CD4-positive, alpha-beta memory T cell (primary cell): ENCODE measurements at places on chromosomes 1 and 21.

DNA sequence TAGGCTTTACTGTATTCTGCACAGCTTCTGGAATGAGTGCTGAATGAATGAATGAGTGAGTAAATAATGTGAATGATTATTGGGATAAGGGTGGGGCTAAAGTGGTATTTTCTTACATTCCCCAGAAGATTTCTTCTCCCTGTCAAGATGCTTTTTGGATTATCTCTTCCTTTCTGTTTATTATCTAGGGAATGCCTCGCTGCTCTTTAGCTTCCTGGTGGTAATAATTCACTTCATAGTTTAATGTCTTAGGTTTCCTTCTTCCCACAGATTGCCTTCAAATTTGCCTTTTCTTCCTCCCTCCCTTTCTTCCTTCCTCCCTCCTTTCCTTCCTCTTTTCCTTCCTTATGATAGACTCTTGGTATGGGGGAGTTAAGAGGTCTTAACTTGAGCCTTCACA is 24.0 kb downstream of the DDR2 start:
- no peak for DNase-seq

DNA sequence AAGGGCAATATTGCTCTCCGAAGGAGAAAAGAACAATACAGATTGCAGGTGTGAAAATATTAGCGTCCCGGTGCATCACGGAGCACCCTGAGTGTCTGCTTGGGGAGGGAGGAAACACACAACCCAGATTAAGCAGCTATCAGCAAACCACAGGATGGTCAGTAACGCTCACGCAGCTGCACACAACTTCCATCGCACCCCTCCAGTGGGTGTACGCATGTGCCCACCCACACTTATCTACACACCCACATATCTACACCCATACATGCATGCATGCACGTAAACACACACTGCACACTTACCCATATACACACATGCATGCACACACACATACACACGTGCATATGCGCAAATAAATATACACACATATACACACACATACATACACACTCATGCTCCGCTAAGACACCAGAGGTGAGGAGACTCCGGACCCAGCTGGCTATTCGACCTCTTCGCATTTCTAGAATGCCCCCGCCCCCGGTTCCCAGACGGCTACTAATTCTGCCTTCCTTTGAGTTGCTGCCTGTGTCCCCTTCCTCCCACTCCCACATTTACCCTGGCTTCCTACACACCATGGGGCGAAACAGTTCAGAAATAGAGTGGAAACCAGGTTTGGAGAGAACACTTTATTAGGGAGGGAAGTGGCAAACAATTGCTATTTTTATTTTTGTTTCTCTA is 26.2 kb downstream of the ITPKB start:
- DNase-seq = no peak

DNA sequence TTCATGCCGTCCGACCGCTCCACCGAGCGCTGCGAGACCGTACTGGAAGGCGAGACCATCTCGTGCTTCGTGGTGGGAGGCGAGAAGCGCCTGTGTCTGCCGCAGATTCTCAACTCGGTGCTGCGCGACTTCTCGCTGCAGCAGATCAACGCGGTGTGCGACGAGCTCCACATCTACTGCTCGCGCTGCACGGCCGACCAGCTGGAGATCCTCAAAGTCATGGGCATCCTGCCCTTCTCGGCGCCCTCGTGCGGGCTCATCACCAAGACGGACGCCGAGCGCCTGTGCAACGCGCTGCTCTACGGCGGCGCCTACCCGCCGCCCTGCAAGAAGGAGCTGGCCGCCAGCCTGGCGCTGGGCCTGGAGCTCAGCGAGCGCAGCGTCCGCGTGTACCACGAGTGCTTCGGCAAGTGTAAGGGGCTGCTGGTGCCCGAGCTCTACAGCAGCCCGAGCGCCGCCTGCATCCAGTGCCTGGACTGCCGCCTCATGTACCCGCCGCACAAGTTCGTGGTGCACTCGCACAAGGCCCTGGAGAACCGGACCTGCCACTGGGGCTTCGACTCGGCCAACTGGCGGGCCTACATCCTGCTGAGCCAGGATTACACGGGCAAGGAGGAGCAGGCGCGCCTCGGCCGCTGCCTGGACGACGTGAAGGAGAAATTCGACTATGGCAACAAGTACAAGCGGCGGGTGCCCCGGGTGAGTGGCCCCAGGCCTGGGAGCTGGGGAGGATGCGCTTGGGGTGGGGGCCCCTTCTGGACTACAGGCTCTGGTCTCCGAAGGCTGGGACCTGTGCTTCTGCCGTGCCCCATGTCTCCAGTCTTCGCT is 1.1 kb downstream of the SKI start:
- DNase-seq = peak; percentile 53

- no peak for DNase-seq
Observed at GRCh38 chr1:156581661-156582387, 2.3 kb downstream of the TTC24 start.

DNA sequence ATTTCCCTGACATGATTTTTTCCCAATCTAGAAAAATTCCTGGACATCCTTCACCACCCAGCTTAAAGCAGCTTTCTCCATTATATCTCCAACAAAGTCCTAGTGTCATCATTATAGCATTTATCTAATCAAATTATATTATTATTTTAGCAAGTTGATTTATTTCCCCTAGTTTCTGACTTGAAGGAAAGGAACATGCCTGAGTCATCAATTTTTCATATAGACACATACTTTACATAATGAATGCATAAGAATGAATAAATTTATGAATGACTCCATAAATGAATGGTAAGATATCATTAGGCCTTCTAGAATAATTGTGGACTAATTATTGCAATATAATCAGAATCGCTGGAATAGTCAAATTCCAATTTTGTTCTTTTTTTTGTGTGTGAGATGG is 79.4 kb upstream of the COL11A1 start:
- DNase-seq = no peak

- DNase-seq = peak; percentile 63
Observed at GRCh38 chr1:32250893-32251716, at the start of gene LCK. LCK (plus strand) TSS chr1:32251265; CDS start chr1:32274330, 23,065 bp downstream.

DNA sequence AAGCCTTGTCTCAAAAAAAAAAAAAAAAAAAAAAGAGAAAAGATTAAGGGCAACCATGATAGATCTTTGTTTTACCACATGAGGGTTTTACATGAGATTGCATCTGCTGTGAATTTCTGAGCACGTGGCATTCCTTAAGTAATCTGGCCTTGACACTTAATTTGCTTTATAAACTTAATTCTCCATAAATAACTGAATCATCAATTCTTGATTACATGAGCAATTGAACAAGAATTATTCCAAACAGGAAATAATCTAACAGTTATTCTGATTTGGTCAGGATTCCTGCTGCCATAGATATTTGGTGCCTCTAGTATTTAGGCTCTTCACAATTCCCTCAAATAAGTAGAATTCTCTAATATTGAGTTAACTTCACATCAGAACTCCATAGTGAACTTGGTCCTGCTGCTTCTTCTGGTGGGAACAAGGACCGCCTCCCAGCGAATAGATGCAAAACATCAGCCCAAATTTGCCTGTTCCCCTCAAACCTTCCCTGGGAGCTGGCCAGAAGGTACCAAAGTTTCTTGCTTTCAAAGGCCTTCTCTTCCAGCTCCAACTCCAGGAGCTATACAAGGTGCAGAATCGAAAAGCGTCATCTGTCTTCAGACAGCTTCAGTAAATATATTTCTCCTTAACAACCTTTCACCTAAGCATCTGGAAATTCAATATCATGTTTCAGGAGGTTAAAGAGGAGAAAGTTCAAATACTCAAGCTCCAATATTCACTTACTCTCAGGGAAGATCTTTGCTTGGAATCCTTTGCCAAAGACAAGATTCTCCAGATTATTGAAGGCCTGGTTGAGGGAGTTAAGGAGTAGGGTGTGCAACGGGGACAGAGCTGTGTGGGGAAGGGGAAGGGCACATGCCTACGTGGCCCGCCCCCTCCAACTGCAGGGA is 1.0 kb downstream of the KRTCAP2 start:
- no peak for DNase-seq

- DNase-seq = no peak
Observed at GRCh38 chr1:216929870-216930582, 206.8 kb upstream of the ESRRG start.

GRCh38 chr1:52601991-52602855 is at the start of gene GPX7:
GPX7 (plus strand) TSS chr1:52602371; CDS start chr1:52602410, 39 bp downstream.
- peak; percentile 68 for DNase-seq

DNA sequence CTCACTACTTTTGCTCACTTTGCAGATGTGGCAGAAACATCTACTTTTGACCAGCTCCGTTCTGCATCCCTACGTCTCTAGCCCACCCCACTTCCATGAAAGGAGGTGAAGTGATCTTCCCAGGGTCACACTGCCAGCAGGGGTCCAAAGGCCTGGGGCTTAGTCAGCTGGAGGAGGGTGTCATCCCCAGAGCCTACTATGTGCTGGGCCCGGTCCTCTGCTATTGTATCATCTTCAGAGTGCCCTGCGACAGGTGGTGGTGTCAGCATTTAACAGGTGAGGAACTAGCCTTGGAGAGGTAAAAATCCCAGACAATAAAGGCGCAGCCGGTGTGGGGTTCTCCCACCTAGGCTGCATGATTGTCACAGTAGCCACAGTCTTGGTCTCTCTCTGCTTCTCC is 5.6 kb upstream of the BSND start:
- no peak for DNase-seq

- no peak for DNase-seq
Observed at GRCh38 chr1:192831706-192832355, 23.0 kb downstream of the RGS2 start.

GRCh38 chr1:167554028-167554779 is 642 bp upstream of the CREG1 start:
- no peak for DNase-seq

DNA sequence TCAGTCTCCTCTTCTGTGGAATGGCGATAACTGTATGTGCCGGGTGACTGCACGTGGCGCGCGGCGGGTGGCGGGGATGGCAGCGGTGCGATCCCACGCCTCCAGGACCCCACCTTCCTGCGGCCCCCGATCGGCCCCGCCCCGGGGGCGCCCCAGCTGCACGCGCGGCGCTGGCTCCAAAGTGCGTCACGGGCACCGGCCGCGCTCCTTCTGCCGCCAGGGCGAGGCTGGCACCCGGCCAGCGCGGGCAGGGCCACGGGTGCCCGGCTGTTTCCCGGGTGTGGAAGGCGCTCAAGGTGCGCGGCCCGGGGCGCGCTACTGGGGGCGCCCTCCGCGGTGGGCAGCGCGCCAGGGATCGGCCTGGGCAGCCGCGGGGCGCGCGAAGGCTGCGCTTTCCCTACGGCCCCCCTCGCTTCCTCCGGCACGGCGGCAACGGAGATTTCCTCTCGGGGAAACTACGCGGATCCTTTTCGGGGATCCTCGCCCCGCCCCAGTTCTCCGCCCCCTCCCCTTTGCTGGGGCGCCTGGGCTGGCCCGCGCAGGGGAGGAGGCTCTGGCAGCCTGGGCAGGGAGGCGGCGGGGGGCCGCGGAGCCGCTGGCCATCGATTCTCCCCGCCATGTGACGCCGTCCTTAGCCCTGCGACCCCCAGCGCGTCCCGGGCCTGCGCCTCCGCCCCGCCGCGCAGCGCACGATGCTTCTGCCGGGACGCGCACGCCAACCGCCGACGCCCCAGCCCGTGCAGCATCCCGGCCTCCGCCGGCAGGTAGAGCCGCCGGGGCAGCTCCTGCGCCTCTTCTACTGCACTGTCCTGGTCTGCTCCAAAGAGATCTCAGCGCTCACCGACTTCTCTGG is at the start of gene EVA1C:
EVA1C (plus strand) TSS at position 545 of the 853 bp plus-strand sequence; CDS start at position 693, 148 bp downstream.
- peak; percentile 85 for DNase-seq

- no peak for DNase-seq
Observed at GRCh38 chr21:19908390-19908789, 1089.8 kb upstream of the NCAM2 start.

GRCh38 chr1:183069562-183070216 is 46.5 kb downstream of the LAMC1 start:
- no peak for DNase-seq

DNA sequence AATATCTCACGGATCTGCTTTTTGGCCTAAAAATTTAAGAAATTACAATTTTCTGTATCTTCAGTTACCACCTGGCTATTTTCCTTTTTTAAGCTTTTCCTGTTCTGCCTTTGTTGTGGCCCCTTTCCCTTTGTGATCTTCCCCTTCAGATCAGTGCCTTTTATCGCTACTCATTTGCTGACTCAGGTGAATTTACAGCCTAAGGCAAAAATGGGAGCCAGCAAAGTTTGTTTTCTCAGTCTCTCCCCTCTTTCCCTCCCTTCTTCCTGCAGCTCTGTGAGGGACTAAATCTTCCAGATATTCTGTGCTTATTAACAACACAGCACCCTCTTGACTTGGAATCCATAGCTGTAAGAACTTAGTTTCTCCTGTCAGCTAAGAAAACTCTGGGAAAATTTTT is 5.3 kb upstream of the PRRC2C start:
- no peak for DNase-seq

DNA sequence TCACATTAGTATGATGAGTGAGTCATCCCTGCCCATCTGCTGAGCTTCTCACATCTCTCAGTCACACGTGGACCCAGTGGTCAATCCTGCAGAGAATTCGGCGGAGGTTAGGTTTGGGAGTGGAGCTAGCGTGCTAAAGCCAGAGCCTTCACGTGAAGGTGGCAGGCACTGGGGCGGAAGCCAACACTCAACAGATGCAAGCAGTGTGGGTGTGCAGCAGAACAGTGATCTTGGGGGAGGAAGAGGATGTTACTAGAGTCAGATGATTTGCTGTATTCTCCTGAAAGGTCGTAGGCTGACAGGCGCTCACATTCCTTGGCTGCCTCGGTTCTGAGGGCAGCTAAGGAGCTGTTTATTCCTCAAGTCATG is 6.7 kb downstream of the C1orf115 start:
- DNase-seq = no peak

DNA sequence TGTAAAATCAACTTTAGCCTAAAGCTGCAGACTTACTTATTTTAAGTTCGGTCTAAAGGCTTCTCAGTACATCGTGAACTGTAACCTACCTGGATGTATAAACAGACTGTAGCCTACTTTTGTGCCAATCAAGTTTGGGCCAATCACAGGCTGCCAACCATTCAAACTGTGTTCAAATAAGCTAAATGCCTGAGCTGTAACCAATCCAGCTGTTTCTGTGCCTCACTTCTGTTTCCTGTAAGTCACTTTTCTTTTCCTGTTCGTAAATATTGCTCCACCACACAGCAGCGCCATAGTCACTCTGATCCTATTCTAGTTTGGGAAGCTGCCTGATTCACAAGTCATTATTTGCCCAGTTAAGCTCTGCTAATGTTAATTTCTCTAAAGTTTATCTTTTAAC is 37.5 kb upstream of the SLAMF9 start:
- DNase-seq = no peak

DNA sequence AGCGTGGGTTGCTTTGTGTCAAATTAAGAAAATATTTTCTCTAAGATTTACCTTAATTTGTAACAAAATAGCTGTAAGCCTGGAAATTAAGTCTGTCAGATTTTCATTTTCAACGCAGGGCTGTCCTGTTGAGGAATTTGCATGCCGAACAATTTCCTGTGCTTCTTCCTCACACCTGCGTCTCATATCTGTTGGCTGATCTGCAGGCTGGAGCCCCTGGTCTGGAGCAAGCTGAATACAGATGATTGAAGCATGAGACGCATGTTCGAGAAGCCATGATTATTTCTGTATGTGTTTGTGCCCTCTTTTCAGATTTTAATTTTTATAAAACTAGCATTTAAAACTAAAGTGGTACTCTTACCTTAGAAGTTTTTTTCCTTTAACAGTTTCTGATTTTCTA is 9.8 kb downstream of the MIXL1 start:
- DNase-seq = no peak

- DNase-seq = no peak
Observed at GRCh38 chr1:19081218-19081893, 124.9 kb upstream of the IFFO2 start.
